ENCODE measurements at places on chromosomes 6 and 20.

GRCh38 chr6:2126351-2126750, 119.1 kb downstream of the GMDS start:
- DNase-seq = no peak

- no peak for DNase-seq
Observed at GRCh38 chr6:158441716-158442215, 118.1 kb upstream of the TMEM181 start.

DNA sequence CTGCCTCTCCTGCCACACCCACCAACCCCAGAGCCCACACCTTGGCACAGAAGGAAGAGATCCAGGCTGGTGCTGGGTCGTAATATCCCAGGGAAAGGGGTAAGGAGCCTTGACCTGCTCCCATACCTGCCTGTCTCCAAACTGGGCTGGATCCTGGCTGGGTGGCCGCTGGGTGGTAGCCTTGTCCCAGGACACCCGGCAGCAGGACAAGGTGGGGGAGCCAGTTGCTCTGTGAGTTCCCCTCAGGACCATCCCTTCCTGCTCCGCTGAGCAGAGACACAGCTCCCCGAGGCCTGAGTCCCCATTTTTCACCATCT, 58.8 kb downstream of the UBE2V1 start:
- no peak for DNase-seq

- DNase-seq = no peak
Observed at GRCh38 chr6:84119277-84119676, 85.7 kb downstream of the MRAP2 start.

DNA sequence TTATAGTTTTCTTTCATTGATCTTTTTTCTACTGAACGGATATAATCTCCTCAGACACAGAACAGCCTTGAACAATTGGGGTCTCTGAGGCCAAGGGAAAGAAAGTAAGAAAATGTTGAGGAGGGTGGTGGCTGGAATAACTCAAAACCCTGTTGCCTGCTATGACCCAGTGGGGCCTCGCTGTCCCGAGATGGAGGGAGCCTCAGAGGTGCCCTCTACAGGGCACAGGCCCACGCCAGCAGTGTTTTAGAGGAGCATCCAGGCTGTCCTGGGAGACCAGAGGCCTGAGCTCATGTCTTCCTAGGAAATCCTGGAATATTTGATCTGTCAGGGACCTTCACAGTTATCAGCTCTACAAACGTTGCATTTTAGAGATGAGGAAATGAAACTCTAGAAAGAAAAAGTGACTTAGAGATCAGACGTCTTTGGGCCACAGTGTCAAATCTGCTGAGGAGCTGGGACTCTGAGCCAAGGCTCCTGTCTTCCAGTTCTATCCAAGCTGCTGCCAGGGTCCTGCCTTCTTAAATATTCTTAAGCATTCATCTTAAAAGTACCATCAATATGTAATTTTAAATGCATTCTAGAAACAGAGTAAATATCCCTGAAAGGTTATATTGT, 26.3 kb downstream of the ALDH5A1 start:
- no peak for DNase-seq

DNA sequence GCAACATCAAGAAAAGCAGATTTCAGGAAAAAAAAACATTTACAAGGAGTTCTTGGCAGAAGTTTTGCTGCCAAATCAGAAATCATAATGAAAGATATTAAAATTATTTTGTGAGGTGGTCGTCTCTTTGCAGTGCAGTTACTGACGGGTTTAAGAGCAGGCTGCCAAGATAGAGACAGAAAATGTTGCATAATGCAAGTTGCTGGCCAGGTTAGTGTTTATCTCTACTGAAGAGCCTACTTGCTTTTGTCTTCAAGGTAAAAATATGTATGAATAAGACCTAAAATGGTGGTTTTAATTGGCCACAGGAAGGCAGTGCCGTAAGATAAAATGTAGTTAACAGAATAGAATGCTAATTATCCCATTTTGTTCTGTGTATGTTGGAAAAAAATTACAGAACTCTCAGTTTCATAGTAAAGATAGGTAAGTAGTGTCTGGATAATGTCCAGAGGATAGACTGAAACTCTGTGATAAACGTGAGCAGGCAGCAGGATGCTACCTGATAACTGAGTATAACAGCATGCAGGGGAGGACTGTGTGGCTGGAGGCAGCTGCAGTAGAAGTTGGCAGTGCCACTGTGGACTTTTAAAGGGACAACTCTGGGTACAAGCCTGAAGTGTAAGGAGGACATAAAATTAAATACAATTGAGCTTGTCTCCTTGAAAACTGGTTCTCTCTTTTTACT, 13.9 kb downstream of the FOXO3 start:
- no peak for DNase-seq

All from left colon (tissue), 2 donors.